ENCODE measurements at places on chromosomes 13 and 19.

GRCh38 chr19:51065221-51065960 is 499 bp upstream of the KLK13 start:
- DNase-seq, result no peak

- no peak for DNase-seq
Measured at GRCh38 chr19:51600940-51601580, 29.1 kb downstream of the SIGLEC5 start.

DNA sequence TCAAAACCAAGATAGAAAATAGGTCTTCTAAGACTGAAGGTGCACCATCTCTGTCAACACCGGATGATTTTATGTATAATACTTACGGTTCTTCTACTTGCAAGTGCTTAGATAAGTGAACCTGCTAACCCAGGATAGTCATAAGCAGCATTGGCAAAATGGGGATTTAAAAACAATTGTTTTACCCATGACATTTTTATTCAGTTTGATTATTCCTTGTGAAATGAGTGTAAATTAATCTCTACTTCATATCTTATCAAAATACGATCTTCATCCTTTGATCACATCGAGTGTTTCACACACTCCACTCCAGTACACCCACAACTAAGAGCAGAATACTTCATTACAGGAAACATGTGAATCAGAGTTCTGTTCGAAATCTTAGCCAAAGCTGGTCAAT is 23.0 kb upstream of the MTRF1 start:
- no peak for DNase-seq

DNA sequence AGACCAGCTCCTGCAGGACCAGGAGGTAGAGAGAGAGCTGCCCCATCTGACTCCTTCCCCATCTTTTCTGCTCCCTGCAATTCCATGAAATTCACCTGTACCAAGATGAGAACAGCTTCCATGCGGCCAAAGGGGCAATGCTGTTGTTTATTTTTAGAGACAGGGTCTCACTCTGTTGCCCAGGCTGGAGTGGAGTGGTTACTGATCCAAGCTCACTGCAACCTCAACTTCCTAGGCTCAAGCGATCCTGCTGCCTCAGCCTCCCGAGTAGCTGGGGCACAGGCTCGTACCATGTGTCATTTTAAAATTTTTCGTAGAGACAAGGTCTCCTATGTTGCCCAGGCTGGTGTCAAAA is 3.6 kb upstream of the PLIN4 start:
- no peak for DNase-seq

GRCh38 chr19:39676004-39676403 is 20.3 kb downstream of the LGALS16 start:
- DNase-seq, result no peak

GRCh38 chr19:14795078-14795721 is 16.8 kb upstream of the ADGRE2 start:
- DNase-seq, result no peak

- no peak for DNase-seq
Measured at GRCh38 chr19:50712833-50713232, 6.8 kb downstream of the SHANK1 start.

DNA sequence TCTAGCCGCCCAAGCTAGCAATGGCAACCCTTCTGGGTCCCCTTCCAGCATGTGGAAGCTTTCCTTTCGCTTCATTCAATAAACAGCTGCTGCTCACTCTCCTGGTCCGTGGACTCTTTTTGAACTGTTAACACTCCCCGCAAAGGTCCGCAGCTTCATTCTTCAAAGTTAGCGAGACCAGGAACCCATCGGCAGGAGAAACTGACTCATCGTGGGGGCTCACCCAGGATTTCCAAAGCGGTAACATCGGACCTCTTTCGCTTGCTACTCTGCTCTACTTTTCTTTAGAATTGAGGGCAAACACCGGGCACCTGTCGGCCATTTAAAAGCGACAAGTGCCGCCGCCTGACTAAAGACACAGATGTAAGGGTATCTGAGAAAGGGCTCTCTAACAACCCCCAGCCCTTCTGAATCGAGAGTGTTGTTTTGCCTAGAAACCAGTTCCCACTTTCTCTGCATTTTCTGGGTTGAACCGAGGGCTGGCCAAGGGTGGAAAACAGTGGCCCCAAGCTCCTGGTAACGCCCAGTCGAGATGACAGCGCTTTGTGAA is 5.8 kb downstream of the UBA52 start:
- DNase-seq, result no peak

- DNase-seq, result no peak
Measured at GRCh38 chr19:51327066-51328001, 14.6 kb downstream of the VSIG10L start.

DNA sequence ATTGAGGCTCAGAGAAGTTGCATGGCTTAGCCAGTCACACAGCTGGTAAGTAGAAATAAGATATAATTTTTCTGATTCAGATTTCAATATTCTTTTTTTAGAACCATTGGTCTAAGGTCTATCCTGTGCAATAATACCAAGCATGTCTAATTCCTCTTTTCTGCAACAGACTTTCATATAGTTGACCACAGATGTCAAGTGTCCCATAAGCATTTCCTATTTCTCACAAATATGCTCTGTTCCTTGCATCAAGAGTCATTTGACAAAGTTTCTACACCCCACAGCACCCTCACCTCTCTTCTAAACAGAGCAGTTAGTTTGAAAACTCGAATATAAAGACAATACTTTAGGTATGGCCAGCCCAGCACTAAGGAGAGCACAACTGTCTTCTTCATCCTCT is 26.8 kb upstream of the SACS start:
- no peak for DNase-seq
